ENCODE measurements at places on chromosomes 13 and 19.

DNA sequence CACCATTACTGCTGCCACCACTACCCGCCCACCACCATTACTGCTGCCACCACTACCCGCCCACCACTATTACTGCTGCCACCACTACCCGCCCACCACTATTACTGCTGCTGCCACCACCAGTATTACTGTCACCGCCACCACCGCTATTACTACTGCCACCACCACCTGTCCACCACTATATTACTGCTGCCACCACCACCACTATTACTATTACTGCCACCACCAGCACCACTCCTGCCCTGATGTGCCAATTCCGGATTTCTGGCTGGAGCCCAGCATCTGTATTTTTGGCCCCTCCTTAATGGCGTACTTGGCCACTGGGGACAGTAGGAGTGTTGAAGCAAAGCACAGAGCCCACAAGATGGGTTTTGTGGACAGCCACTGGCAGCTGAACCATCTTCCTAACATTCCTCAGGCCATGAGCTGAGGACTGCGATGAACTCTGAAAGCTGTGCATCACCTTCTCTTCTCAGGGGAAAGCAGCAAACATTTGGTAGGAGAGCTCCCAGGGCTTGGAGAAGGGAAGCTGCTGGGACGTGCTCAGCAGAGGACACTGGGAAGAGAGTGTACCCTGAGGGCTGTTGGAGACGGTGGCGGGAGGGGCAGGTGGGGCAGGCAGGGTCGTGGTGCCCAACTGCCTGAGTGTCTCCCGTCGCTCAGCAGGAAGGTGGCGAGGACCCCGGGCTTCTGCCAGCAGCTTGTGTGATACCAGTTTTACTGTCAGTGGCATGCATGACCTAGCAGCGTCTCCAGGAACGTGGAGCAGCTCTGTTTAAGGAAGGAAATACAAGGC is 23.0 kb downstream of the CUL4A start:
- no peak for DNase-seq

DNA sequence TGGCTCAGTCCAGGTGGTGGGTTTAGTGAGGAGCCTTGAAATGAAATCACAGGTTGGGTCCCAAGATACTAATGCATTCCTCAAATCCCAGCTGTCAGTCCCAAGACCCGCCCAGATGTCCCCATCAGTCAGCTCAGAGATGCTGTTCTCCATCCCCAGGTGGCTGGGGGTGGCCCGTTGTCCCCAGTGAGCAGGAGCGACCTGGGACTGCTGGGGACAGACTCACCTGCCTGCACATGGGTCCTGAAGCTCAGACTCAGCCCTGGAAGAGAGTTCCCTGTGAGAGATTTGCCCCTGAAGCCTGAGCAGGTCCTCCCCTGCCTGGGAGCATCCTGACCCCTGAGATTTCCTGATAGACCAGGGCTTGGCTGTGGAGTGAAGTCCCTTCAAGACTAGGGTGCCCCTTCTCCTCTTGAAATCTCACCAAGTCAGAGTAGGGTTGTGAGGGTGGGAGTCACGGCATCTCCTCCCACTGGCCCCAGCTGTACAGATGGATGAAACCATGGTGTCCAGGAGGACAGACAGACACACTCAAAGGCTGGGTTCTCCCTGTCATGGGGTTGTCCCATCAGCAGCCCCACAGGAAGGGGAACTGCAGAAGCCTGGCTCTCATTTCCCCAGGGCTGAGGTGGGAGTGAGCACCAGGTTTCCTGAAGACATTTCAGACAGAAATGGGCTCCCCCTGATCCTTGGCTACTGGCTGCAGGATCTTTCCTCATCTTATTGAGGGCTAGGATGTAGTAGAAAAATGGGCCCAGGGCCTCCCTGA is 14.4 kb downstream of the LILRA5 start:
- no peak for DNase-seq

- peak; percentile 3 for DNase-seq
These were observed 108.6 kb upstream of the GJB6 start for GRCh38 chr13:20340759-20341171.

DNA sequence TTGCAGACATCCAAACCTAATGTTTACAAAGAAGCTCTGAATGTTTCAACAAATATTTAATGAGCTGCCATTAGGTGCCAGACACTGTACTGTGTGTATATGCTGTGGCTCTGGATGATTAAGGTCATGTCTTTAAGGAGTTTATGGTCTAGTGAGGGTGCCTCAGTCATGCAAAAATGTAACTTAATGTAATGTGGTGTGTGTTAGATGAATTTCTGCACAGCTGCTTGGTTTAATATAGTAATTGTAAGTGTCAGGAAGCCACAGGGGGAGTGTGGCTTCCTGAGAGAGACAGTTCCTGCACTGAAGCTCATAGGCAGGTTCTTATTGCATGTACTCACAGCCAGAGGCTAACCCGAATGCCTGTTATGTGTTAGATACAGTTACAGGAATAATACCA is 43.3 kb downstream of the SPATA13 start:
- no peak for DNase-seq

GRCh38 chr19:58394821-58395219 is 636 bp upstream of the RNF225 start:
- no peak for DNase-seq
